Osteocyte (in vitro differentiated cells): ENCODE measurements at places on chromosomes 11 and 22.

GRCh38 chr11:36007127-36007655 is 63.3 kb downstream of the LDLRAD3 start:
- DNase-seq, result no peak

- no peak for DNase-seq
Observed at GRCh38 chr11:67657300-67657699, 6.8 kb upstream of the ACY3 start.

GRCh38 chr22:47207387-47207786 is 444.9 kb downstream of the TBC1D22A start:
- peak; percentile 75 for DNase-seq

- DNase-seq, result no peak
Observed at GRCh38 chr11:221539-221938, 14.0 kb downstream of the RIC8A start.

DNA sequence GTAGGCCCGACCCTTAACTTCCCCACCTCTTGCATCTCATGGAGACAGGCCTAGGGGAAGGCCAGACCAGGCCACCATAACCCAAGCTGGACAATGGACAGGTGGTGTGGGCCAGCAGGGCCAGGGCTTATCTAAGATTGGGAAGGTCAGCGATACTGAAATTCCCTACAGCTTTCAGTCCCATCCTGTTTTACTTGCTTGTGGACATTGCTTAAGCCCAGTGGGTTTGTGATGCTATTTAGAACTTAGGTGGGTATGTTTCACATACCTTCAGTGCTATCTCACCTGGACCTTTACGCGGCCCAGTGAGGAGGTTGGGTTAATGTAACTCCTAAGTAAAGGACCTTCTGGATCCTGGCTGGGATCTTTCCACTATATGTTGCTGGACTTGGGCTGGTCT is 1.7 kb downstream of the FADS2 start:
- no peak for DNase-seq

GRCh38 chr11:2259897-2260451 is 10.4 kb downstream of the ASCL2 start:
- DNase-seq, result peak; percentile 81

- DNase-seq, result no peak
Observed at GRCh38 chr11:121553389-121553788, 100.6 kb upstream of the SORL1-AS1 start.
